ENCODE measurements at places on chromosomes 3 and 15. TPM values are rescaled to one million over a fixed set of nuclear protein-coding genes. Genes with fewer than 3 reads are reported as not detected.
A peak's percentile ranks its signal among the peaks of the same experiment; 100 is the strongest.

DNA sequence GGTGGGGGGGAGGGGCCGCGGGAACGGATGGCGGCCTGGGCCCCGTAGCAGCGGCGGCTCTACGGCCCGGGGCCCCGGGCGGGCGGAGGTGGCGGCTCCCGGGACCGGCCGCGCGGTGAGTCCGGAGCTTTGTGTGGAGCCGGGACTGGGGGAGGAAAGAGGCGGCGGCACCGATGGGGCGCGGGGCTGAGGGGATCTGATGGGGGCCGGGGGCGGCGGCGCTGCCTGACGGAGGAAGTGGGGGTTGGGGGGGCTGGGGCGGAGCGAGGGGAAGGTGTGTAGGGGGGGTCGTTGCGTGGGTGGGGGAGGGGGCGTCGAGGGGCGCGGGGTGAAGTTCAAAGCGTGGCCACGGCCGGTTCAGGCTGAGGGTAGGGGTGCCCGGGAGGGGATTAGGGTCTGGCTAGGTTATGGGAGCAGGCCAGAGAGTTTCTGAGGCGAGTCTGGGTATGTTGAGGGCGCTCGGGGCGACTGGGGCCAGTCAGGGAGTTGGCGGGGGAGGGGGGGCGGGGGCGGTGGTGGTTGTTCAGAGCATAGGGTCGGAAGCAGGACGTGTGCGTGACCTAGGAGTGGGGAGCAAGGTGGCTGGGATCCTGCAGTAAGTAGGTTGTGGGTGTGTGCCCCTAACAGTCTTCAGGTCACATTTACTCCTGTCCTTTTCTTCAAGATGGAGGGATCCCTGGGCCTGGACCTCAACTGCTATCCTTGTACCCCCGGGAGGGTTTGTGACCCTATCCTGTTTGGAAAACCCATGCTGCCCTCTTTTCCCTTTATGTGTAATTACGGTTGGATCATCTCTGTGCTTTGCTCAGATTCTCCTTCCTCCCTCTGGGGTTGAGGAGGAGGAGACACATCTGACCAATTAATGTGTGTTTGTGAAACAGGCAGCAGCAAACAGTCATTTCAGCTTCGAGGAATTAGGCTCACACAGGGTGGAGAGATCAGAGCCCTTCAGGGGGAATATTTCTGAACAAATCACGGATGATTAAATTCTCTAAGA is 644 bp downstream of the ZNF609 start:
- DNase-seq, result peak; percentile 62

- DNase-seq, result peak; percentile 88
These were observed 99.0 kb downstream of the TMCC1 start for GRCh38 chr3:129794311-129795185.

Gene CKMT1A
- 78.7 TPM for polyA plus RNA-seq

DNA sequence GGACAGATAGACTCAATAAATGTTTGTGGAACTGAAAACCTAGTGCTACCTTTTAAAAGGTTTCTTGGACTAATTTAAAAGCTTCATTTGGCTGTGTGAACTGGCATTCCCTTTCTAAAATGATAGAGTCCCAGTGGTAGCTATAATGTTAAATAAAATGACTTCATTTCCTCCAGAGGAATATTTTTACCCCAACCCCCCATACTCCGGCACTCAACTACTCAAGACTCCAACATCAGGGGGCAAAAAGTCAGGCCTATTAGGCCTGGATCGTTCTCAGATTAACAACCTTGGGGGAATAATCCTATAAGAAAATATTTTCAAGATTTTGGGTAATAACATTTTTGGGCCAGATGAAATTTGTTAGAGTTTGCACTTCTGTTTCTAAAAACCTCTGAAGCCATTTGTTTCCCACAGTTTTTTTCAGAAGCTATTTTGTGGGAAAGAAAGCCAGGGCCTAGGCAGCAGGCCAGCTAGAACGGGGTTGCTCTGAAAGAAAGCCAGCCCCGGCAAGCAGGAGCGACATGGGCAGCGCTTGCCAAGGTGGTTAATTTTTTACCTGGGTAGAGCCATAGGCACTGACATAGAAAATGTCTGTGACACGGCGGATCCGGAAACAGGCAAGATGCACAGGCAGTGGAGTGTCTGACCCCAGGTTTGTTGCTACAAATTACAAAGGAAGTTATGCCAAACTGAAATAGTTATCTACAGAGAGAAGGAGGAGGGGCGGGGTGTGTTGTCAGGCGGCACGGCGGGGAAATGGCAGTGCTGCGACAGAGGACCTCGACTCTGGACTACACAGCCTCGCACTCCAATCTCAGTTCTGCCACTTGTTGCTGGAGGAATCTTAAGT is 84.6 kb downstream of the MAGI1 start:
- peak; percentile 84 for DNase-seq

Gene CNTN3
- polyA plus RNA-seq, result 0.66 TPM

DNA sequence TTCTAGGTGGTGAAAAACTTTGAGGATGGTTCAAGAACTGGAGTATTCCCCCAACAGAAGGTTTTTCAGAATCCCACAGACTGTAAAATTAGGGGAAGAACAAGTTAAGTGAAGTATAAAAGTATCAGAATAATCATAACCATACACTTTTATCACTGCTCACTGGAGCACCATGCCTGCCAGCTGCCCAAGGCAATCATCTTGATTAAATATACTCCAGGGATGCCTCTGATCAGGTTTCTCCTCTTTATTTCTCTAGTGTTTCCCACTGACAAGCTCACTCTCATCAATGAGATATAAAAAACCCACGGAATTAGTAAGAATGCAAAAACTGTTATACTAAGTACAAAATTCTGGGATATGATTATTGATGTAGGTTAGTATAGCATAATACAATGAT is 108.0 kb downstream of the STAG1 start:
- no peak for DNase-seq

- no peak for DNase-seq
These were observed 126.2 kb downstream of the KLF13 start for GRCh38 chr15:31452595-31453557.

Gene HAUS2
- polyA plus RNA-seq, result 15.5 TPM

- DNase-seq, result no peak
These were observed 218.9 kb downstream of the PLOD2 start for GRCh38 chr3:145942052-145942451.

DNA sequence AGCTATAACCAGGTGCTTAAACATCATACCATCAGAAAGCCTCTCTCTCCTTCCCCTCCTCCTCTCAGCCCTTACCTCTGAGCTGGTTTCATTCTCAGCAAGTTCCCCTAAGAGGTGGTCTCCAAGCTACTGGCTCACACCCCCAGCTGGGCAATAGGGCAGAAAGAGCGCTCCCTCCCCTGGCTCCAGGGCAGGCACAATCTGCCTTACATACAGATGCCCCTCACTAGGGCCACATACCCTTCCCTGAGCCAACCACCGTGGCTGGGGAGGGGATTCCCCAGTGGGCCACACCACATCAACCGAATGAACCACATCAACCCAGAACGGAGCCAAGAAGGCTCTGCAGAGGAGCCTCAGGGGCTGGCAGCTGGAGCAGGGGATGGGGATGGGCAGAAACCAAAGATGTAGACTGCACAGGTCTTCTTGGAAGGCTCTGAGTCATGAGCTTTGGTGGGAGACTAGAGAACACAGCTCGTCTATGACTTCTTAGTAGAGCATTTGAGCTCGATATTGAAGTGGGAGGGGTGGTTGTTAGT is 4.6 kb upstream of the FBLN2 start:
- no peak for DNase-seq

Gene CYP19A1
- polyA plus RNA-seq, result not detected

Gene THPO
- polyA plus RNA-seq, result 0.19 TPM

Gene ARGFX
- not detected for polyA plus RNA-seq

DNA sequence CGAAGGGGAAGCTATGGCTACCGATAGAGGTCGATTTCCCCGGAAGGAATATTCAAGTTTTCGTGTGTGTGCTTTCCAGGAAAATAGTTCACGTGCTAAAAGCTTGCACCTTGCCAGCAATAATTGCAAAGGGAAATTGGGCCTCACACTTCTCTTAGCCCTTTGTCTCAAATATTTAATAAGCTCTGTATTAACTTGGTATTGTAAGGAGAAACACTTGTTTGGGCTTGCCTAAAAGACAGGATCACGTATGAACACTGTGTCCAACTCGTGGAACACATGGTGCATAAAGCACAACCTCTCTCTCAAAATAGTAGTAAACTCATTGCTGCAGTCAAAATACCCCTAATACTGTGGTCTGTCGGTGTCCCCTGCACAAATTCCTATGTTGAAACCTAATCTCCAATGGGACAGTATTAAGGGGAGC is 352 bp upstream of the TMF1 start:
- DNase-seq, result no peak

- DNase-seq, result no peak
These were observed 127.8 kb upstream of the SLC7A14 start for GRCh38 chr3:170713653-170714052.

Gene ST3GAL6
- 3.2 TPM for polyA plus RNA-seq

DNA sequence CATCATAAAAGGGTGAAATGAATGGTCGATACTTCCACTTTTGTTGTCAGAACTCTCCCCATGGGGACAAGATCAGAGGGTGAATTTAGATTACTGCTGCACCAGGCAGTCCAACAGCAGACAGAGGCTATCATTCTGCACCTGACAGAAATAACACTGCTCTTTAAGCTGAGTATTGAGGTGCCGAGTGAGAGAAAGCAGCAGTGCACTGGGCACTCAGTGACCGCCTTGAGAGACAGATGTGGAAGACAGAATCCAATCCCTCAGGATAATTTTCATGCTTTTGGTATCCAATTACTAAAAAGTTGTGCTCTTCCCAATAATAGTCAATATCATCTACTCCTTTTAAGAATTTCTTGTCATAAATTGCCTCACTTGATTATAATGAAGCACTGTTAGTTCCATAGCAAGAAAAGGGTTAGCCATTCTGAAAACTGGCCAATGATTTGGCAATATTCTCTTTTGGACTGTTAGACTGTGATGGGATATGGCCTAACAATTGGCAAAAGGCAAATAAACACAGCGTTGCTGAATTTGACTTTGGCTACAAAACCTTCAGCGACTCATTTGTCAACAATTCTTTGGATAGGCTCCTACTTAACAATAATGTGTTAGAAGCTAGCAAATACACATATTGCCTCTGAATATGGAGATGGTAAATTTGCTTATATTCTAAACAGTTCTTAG is 5.5 kb downstream of the FGF7 start:
- no peak for DNase-seq

Gene POLQ
- 1.8 TPM for polyA plus RNA-seq

DNA sequence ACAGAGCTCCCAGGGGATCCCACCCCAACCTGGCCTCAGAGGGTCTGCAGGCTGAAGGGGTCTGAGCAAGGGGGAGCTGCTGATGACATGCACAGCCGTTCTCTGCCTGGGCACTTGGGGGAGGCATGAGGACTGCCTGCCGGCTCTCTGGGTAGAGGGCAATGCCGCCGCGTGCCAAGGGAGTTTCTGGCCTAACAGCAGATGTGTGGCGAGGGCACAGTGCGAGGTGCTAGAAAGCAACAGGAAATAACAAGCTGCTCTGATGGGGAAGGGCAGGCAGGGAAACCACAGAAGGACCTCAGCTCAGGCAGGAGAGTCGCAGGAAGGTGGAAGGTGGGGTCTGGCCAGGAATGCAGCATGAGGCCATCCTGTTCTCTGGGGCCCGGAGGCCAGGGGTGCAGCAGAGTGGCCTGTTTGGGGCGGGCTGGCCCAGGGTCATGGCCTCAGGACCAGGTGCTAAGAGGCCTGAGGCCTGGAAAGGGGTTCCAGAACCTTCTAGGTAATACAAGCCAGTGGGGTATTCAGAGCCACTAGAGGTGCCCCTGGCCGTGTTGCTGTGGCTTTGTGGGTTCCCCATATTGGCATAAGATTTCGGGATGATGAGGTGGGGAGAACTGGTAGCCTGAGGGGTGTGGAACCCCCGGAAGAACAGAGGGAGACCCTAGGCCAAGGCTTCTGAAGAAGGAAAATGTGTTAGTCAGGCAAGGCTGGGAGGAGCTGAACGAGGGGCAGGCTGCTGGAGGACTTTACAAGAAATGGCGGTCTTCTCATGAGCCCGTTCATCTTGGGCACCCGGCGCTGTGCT is 41.2 kb downstream of the RGMA start:
- DNase-seq, result no peak

DNA sequence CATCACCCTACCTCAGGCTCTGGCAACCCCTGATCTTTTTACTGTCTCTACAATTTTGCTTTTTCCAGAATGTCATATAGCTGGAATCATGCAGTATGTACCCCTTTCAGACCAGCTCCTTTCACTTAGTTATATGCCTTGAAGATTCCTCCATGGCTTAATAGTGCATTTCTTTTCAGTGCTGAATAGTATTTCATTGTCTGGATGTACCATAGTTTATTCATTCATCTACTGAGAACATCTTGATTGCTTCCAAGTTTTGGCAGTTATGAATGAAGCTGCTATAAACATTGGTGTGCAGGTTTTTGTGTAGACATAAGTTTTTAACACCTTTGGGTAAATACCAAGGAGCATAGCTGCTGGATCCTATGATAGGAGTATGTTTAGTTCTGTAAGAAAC is 50.8 kb upstream of the ANP32A start:
- no peak for DNase-seq

Gene TAGLN3
- polyA plus RNA-seq, result 1.4 TPM

DNA sequence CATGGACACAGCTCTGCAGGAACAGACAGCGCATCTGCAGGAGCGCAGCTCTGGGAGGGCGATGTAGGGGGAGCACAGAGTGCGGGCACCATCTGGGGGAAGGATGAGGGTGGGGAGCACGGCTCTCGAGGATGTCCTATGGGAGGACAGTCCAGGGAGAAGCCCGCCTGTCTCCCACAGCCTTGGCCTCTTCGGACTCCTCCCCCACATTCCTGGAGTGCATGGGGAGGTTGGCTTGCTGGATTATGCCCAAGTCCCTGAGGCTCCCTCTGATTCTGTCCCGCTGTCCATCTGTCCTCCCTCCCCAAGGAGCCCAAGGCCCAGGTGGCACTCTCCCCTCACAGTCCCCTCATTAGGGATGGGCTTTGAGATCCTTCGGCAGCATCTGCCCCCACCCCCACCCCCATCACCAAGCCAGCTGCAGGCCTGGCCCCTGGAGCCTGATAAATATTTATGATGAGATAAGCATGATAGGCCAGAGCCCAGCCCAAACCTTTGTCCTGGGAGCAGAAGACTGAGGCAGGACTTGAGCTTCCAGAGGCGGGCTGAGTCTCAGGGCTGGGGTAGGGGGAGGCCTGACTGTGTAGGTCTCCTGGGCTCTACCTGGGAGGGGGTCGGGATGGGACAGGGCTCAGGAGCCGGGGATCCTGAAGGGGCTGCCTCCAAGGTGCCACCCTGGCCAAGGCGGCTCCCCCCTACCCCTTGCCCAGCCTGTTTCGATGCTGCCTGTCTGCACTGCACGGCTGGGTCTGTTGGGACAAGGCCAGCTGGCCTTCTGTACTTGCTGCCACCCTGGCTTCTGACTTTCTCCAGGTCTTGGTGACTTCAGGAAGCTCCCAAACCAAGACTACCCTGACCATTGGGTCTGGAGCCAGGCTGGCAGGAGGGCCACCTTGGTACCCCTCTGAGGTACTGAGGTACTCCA is 28.6 kb upstream of the SEMA3F start:
- peak; percentile 45 for DNase-seq

Gene CMTM6
- polyA plus RNA-seq, result 7.3 TPM

Gene FMN1
- polyA plus RNA-seq, result 0.89 TPM

DNA sequence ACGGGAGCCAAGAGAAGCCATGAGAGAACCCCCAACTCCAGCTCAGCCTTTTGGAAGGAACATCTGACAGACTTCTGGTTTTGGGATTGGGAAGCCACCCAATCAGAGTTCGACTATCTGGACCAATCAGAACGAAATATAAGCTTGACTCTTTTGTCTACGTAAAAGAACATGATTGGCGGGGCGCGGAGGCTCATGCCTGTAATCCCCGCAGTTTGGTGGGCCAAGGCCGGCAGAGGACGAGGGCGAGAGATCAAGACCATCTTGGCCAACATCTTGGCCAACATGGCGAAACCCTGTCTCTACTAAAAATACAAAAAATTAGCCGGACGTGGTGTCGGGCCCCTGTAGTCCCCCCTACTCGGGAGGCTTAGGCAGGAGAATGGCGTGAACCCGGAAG is 380.3 kb downstream of the TBL1XR1 start:
- no peak for DNase-seq

GRCh38 chr3:183253528-183254486 is 754 bp downstream of the B3GNT5 start:
- peak; percentile 29 for DNase-seq
